ENCODE measurements at places on chromosomes 1 and 21.

- DNase-seq, result no peak
Observed at GRCh38 chr1:33350611-33351280, 29.8 kb upstream of the A3GALT2 start.

DNA sequence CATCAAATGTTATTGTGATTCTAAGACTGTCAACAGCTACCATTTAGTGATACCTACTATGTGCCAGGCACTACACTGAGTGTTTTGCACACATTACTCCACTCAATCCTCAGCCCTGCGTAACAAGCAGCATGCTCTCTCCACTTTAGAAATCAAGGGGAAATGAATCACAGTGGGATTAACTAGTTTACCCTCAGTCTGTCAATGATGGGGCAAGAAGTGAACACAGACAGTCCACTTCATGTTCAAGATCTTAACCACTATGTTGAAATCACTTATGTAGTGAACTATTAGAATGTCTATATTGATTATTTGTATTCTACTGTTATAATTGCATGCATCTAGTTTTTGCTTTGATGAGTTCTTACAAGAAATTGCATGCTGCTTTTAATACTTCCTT, 165.3 kb downstream of the LTN1 start:
- no peak for DNase-seq

DNA sequence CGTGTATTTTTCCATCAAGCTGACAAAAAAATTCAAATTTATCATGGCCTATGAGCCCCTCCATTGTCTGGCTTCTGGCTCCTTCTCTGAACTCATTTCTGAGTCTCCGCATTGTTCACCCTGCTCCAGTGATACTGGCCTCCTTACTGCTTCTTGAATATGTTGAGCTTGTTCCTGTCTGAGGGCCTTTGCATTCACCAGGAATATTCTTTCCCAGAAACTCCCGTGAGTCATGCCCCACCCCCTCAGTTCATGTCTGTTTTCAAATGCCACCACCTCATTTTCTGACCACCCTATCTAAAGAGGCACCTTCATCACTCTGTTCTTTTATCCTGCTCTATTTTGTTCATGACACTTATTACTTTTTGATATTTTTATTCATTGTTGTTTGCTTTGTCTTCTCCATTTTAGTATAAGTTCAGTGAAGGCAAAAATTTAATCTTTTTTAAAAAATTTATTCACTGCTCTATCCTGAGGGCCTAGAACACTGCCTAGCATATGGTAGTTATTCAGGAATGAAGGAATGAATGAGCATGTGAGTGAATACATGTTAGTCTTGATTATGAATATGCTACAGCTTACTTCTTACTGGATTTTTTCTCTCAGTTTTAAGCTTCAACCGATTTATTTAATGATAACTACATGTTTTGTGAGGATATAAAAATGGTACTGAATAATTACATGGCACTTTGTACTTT, 140.4 kb upstream of the C1orf105 start:
- no peak for DNase-seq

DNA sequence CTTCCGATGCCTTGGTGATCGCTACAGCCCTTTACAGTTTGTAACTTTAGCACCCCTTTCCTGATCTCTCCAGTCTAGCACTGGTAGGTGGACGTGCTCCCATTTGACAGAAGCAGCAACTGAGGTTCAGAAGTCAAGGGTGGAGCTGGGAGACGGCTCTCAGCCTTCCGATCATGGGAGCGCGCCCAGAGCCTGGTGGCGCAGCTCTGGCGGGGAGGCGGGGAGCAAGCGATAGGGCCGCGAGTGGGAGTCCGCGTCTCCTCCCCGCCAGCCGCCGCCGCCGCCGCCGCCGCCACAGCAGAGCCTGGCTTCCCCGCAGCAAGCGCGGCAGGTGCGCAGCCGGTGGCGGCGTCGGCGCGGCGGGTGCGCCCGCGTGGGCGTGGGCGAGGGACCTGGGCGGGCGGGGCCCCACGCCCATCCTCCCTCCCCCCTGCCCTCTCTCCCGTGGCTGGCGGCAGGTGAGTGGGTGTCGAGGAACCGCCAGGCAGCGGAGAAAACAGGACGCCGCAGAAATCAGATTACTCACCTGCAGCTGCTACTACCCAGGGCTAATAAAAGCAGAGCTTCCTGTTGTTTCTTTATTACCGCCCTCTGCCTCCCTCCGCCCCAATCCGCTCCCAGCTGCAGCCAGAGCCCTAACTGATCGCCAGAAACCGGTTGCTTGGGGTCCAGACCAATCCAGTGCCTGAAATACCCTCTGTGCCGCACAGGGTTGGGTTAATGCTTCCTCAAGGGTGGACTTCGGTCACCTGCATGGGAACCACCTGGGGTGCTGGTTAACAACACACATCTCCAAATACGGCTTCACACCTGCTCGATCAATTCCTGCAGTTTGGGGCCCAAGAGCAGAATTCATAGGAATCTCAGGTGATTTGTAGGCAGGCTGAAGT, 60.2 kb upstream of the ID3 start:
- peak; percentile 81 for DNase-seq

DNA sequence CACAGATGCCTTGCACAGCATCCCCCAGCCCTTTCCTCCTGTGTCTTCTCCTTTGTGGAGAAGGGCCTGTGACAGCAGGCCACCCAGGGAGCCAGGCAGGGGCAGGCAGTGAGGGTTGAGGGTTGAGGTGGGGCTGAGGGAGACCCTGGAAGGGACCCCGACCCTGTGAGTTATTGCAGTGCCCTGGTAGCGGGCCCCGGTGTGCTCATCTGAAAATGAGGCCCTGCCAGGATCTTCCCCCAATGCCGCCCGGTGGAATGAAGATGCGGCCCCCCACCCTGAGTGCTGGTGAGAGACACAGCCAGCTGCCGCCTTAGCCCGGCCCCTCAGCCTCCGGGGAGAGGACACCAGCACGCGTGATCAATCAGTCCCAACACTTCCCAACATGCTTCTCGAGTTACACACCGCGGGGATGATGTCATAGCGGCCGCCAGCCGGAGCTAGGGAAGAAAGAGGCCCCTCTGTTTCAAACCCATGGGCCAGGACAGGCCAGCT, 36.2 kb upstream of the ACTRT2 start:
- DNase-seq, result no peak

- DNase-seq, result no peak
Observed at GRCh38 chr1:10631811-10632593, 157.3 kb downstream of the PEX14 start.
